ENCODE measurements at places on chromosomes 4 and X.

DNA sequence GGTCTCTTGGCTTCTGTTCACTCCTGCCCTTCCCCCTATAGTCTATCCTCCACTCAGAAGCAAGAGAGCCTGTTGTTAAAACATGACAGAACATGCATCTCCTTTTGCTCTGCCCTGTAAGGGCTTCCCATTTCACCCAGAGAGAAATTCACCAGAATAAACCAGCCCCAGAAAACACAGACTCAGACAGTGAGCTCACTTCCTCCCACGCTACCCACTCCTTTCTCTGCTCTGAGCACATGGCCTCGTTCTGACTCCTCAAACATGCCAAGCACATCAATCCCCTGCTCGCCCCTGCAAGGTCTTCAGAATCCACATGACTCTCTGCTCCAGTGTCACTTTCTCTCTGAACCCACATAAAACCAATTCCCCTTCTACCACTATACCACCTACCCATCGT is 50.4 kb downstream of the MID1 start:
- no peak for DNase-seq

GRCh38 chr4:159593681-159594080 is 490.8 kb downstream of the RAPGEF2 start:
- DNase-seq, result no peak

GRCh38 chr4:85407546-85407945 is 67.4 kb upstream of the ARHGAP24 start:
- DNase-seq, result no peak

GRCh38 chrX:138889149-138889548 is 177.6 kb upstream of the FGF13 start:
- no peak for DNase-seq

DNA sequence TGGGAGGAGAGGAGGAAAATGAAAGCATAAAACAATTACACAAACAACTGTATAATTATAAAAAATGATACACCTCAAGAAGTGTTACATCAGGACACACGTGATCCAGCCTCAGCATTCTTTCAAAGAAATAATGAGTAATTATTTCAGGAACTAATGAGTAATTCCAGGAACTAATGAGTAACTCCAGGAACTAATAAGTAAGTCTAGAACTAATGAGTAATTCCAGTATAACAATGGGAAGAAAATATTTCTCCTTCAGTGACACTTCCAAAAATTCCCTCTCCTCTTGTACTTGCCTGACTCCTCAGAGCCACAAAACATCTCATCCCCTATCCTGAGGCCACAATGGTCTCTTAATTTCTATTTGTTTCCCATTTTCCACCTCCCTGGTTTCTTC is 63.5 kb upstream of the COL25A1 start:
- no peak for DNase-seq
